ENCODE measurements at places on chromosomes 11 and 22. TPM values are rescaled to one million over a fixed set of nuclear protein-coding genes. Genes with fewer than 3 reads are reported as not detected.

GRCh38 chr22:35051791-35052190 is 14.2 kb upstream of the ISX start:
- DNase-seq = no peak

DNA sequence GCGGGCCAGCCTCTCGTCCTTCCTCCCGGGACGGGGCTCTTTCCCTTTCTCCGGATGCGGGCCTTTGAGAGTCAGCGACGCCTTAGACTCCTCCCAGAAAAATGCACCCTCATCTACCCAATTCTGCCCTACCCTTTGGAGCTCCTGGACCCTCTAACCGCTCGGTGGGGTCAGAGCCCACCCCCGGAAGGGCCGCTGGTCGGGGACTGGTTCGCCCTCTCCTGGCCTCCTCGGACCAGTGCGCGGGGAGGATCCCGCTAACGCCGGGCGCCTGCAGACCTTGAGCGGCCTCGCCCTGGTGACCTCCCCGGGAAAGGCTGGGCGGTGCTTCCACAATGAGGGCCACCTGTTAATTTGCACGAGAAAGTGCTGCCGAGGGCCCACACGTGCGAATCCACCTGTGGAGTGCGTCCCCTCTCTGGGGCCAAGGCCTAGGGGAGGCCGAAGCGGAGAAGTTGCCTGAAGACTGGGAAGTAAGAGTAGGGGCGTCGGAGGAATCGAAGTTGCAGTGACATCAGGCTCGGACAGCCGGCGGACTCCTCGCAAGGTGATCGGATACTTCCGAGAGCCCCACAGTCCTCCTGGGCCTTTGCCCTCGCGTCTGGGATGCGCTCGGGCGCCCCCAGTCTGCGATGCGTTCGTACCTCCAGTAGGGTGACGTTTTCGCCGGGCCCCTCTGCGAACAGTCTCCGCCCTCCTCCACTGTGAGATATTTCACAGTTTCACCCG is 61.5 kb downstream of the ENDOD1 start:
- DNase-seq = peak; percentile 98

- no peak for DNase-seq
Measured at GRCh38 chr11:57230316-57230715, 6.7 kb downstream of the APLNR start.

DNA sequence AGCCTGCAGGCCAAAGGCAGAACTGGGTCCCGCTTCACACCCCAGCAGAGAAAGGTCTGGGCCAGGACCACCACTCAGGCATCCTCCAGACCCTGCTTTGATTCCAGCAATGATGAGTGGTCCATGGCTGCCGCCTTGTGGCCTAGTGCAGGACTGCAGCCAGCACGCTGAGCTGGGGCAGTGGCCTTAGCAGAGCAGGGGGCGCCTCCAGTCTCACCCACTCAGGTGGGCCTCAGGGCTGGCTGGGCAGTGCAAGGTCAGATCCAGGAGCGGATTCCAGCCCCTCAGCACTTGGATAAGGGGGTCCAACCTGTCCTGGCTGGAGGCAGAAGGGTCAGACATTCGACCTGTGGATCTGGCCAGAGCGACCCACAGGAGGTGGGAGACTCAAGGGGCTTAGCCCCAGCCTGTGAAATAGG is 9.6 kb upstream of the PDE2A start:
- peak; percentile 73 for DNase-seq

GRCh38 chr11:14861680-14862079 is 30.4 kb downstream of the CYP2R1 start:
- no peak for DNase-seq

- peak; percentile 38 for DNase-seq
Measured at GRCh38 chr11:65871811-65872548, 620 bp downstream of the EFEMP2 start.

- DNase-seq = no peak
Measured at GRCh38 chr11:34267417-34267816, 90.4 kb downstream of the ABTB2 start.

DNA sequence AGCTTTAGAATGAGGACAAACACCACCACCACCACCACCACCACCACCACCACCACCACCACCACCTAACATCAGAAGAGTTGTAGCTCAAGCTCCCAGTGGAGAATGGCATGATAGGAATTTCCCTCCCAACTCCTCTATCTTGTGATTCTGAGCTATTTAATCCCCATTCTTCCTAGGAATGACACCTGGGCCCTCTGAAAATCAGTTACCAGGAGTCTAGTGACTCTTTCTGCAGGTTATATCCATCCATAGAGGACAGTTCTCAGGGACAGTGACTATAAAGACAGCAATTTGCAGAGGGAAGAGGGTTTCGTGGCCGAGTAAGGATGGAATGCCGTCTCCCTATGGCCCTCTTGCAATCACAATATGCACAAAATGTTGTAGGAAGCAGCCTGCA is 27.8 kb downstream of the MYH9 start:
- DNase-seq = no peak

OR6A2 gene
- 0.10 TPM for total RNA-seq

SHISA8 gene
- not detected for total RNA-seq

OR2D2 gene
- total RNA-seq = not detected

Measured in tongue (tissue), 3 donors.